ENCODE measurements at places on chromosomes 2 and 18.

GRCh38 chr18:60812921-60813320 is 440.3 kb upstream of the MC4R start:
- no peak for DNase-seq

- DNase-seq, result no peak
These were observed 195.9 kb upstream of the TCF4 start for GRCh38 chr18:55783921-55784320.

- DNase-seq, result no peak
These were observed 117.8 kb downstream of the DYM start for GRCh38 chr18:49342690-49343089.

GRCh38 chr2:188365058-188365641 is 73.5 kb downstream of the GULP1 start:
- no peak for DNase-seq

GRCh38 chr2:111220962-111221361 is 100.2 kb downstream of the BCL2L11 start:
- no peak for DNase-seq

DNA sequence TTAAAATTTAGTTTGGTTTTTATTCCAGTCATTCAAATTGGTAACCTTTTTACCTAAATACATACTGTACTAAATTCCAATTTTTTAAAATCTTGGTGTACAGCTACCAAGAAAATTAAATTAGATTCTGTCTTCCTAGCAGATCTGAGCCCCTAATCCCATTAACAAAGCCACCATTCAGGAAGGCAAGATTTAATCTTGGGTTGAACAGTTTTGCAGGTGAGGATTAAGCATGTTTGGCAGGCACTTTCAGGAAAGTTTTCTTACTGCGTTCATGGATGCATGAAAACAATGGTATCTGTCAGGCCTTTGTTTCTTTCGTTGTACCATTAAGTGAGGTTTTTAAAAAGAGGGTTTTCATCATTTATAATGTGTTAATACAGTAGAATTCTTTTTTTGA is 32.8 kb downstream of the ITPRID2 start:
- no peak for DNase-seq

All from CD4-positive, alpha-beta T cell treated with Interleukin-21 for 1 hour (primary cell).